NAMALWA (cell line): ENCODE measurements at places on chromosomes 7 and 10.
A peak's percentile ranks its signal among the peaks of the same experiment; 100 is the strongest.

DNA sequence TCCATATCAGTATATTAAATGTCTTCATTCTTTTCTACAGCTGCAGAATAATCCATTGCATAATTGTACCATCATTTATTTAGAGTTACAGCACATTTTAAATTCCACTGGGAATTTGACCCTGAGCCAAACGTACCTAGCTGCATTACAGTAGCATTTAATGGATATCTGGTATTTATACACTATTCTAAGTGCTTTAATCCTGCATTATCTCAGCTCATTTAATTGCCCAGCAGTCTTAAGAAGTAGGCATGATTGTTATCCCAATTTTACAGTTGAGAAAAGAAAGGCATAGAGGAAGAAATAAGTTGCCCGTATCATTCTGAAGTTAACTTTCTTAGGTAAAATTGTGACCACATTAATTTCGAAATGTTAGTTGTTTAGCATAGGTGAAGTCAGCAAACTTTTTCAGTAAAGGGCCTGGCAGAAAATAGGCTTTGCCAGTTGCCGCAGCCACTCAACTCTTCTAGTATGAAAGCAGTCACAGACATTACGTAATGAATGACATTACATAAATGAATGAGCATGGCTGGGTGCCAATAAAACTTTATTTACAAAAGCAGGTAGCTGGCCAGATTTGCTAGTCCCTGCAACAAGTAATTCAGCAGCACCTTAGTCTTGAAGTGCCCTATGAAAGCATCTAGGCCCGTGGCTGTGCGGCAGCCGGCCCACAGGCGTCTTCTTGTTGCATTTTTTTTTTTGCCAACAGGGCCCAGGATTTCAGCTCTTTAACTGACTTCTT is 30.0 kb downstream of the GUSB start:
- peak; percentile 32 for DNase-seq

- no peak for DNase-seq
These were observed 33.0 kb downstream of the STAM start for GRCh38 chr10:17676919-17677318.

DNA sequence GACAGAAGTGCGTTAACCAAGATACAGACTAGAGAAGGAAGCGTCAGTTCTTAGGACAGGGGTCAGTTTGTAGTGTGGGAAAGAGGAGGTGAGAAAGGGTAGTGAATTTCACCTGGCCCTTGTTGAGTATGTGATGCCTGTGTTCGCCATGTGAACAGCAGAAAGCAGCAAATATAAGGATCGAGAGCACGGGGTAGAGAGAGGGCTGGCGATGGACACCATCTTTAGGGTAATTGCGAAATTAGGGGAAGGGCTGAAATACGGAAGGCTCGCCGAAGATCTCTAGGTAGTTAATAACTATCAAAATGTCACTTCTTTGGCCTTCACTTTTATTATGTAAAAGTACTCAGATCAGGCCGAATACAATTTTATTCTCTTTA is 6.2 kb upstream of the MEST start:
- DNase-seq: no peak

DNA sequence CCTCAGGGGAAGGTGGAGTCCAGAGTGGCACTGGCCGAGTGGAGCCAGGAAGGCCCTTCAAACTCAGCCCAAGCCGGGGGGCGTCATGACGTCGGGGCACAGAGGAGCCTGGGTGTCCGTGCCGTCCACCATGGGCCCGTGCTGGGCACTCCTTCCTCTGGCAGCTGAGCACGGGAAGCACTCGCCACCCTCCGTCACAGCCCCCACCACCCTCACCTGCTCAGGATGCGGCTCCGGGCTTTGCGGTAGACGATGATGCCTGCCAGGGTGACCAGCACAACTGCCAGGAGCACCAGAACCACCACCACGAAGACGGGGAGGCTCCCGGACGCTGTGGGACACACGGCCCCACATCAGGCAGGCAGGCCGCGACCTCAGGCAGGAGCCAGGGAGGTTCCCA is 8.1 kb downstream of the ADAM8 start:
- no peak for DNase-seq

DNA sequence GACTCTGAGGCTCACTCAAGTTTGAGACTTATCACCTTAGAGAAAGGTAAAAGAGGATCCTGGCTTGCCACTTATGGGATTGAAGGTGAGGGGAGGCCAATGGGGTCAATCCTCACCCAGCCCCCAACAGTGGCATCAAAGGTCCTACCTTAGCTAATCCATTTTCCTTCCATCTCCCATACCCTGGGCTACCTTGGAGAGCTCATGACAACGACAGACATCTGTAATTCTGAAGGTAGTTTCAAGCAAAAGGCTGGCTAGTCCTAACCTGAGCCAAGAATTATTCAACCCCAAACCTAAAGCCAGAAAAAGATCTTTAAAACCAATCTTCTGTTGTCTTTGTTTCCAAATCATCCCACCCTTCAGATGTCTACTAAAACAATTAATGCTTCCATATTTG is 179.2 kb upstream of the GHITM start:
- DNase-seq: no peak

GRCh38 chr7:20172736-20173334 is 44.3 kb downstream of the MACC1 start:
- DNase-seq: peak; percentile 62

DNA sequence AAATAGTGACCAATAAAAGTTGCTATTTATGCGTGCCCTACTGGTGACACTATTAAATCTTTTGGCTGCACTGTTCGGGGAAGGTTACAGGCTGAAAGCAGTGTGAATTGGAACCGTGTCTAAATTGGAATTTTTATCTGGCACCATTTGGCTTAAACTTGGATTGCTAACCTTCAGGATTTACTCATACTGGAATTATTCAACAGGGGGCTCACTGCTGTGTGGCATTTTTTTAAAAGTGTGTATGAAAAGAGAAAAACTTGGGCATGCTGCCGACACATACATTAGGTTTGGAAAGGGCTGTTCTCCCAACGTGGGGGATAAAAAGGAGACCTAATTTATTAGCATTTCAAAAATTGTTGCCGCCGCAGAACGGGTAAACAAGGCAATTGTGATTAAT is 537.9 kb upstream of the MGMT start:
- no peak for DNase-seq

GRCh38 chr10:127524229-127524628 is 24.9 kb upstream of the NPS start:
- DNase-seq: peak; percentile 8

GRCh38 chr10:124291001-124291701 is 127.6 kb downstream of the OAT start:
- DNase-seq: no peak
